ENCODE measurements at places on chromosomes 1 and 21.
A peak's percentile ranks its signal among the peaks of the same experiment; 100 is the strongest.

DNA sequence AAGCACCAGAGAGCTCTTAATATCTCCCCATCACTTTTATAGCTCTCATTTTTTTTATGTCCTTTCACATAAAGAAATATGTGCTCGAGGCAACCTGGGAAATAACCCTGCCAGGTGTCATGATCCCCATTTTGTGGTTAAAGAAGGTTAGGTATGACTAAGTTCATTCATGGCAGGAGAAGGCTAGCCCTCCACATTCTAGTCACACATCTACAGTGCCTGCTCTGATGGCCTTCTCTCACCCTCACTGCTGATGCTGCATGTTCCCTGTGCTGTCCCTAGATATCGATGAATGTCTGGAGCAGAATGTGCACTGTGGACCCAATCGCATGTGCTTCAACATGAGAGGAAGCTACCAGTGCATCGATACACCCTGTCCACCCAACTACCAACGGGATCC lies 187.5 kb downstream of the TPR start:
- no peak overlapping the region for H3K27ac ChIP-seq
- no peaks in the 10 kb centered on the region for H3K27me3 ChIP-seq
- no peaks in the 10 kb centered on the region for H3K4me1 ChIP-seq
- no peak for DNase-seq
- no peak overlapping the region for H3K4me3 ChIP-seq

DNA sequence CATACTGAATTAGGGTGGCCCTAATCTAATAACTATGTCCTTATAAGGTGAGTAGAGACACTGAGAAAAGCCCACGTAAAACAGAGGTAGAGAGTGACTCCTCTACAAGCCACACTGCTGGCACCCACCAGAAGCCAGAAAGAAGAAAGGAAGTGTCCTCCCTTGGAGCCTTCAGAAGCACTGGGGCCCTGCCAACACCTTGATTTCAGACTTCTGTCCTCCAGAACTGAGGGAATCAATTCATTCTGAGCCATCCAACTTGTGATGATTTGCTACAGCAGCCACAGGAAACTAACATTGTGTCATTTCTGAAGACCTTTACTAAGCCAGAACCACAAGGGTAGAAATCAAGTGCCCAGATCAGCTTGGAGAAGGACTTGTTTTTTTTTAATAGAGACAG lies 15.0 kb downstream of the GNB1 start:
- no peak overlapping the region for H3K4me3 ChIP-seq
- no peaks in the 10 kb centered on the region for H3K27me3 ChIP-seq
- no peak for DNase-seq
- H3K36me3 ChIP-seq = peaks cover 82% of the 10 kb centered on the region
- H3K4me1 ChIP-seq = no peaks in the 10 kb centered on the region

GRCh38 chr1:223775054-223775453 lies 62.7 kb downstream of the CAPN2 start:
- no peak overlapping the region for H3K4me3 ChIP-seq
- H3K27ac ChIP-seq = no peak overlapping the region
- no peak for DNase-seq
- H3K27me3 ChIP-seq = no peaks in the 10 kb centered on the region

DNA sequence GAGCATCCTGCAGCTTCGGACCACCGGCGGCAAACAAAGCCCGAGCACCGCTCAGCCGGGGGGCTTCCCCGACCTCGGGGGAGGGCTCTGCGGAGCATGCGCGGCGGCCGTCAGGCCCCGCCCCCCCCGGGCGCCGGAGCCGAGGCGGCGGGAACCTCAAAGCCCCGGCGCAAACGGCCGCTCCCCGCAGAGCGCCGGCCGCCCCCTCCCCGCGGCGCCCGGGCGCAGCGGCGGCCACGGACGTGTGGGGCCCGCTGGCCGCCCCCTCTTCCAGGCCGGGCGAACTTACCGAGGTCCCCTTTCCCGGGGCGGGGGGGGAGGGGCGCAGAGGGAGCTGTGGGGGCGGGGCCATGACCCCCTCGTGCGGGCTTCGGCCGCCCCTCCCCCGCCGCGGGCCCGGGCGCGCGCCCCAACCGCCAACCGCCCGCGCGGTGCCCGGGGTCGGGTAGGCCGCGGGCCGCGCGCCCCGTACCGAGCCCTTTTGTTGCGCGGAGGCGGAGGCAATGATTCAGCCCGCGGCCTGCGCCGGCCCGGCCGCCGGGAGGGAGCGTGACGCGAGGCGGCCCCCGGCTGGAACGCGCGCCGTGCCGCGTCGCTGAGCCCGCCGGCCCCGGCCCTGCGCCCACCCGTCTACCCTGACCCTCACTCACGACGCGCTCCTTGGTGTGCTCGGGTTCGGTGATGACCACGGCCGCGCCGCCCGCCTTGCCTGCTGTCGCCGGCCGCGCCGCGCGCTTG lies 1.7 kb downstream of the RCC2 start:
- H3K27ac ChIP-seq = peak overlapping the region; percentile 96
- peak overlapping the region; percentile 98 for H3K4me3 ChIP-seq
- H3K36me3 ChIP-seq = peaks cover 42% of the 10 kb centered on the region
- peak; percentile 80 for DNase-seq
- no peaks in the 10 kb centered on the region for H3K27me3 ChIP-seq

GRCh38 chr1:50651476-50652263 lies 228.4 kb upstream of the DMRTA2 start:
- H3K4me3 ChIP-seq = no peak overlapping the region
- H3K4me1 ChIP-seq = no peaks in the 10 kb centered on the region
- no peaks in the 10 kb centered on the region for H3K27me3 ChIP-seq
- no peak overlapping the region for H3K27ac ChIP-seq

DNA sequence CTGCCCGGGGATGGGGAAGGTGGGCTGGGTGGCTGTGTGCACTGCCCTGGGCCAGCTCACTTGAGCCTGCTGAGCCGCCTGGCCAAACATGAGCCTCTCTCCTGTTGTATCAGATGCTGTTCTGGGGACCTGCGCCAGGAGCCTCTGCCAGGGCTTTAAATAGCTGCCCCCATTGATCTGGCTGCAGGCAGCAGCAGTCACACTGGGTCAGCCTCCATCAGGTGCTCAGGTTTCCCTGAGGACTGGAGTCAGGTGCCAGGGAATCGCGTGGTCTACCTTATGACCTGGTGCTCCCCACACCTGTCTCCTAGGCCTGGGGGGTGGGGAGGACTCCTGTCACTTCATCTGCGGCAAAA lies 700 bp upstream of the CCDC28B start:
- no peak for DNase-seq
- peak overlapping the region; percentile 86 for H3K27ac ChIP-seq
- H3K4me1 ChIP-seq = no peaks in the 10 kb centered on the region
- peak overlapping the region; percentile 90 for H3K4me3 ChIP-seq
- H3K27me3 ChIP-seq = no peaks in the 10 kb centered on the region
- H3K36me3 ChIP-seq = peaks cover 38% of the 10 kb centered on the region

DNA sequence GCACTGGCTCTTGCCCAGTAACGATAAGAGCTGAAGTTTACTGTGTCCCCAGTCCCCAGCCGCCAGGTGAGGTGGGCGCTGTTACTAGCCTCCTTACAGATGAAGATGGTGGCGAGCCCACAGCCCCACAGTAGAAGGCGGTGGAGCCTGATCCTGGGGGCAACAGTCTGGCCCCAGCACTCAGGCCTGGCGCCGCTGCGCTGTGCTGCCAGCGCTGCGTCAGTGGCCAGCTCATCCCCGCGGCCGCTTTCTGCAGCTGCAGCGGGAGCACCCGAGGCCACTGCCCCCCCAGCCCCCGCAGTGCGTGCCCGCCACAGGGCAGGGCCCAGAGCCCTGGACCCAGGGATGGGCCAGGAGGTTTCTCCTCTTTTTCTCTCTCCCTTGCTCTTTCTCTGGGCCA lies 13.3 kb downstream of the H6PD start:
- H3K27me3 ChIP-seq = no peaks in the 10 kb centered on the region
- H3K27ac ChIP-seq = no peak overlapping the region
- peaks cover 28% of the 10 kb centered on the region for H3K4me1 ChIP-seq
- H3K36me3 ChIP-seq = no peaks in the 10 kb centered on the region
- no peak for DNase-seq

GRCh38 chr1:157155658-157156057 lies 17.5 kb upstream of the ETV3 start:
- no peak overlapping the region for H3K27ac ChIP-seq
- no peak overlapping the region for H3K4me3 ChIP-seq
- no peaks in the 10 kb centered on the region for H3K36me3 ChIP-seq
- H3K27me3 ChIP-seq = no peaks in the 10 kb centered on the region

- H3K4me3 ChIP-seq = no peak overlapping the region
- no peaks in the 10 kb centered on the region for H3K4me1 ChIP-seq
- H3K36me3 ChIP-seq = no peaks in the 10 kb centered on the region
- H3K27me3 ChIP-seq = no peaks in the 10 kb centered on the region
- no peak for DNase-seq
Observed at GRCh38 chr21:17725339-17725738, 93.8 kb downstream of the C21orf91 start.

DNA sequence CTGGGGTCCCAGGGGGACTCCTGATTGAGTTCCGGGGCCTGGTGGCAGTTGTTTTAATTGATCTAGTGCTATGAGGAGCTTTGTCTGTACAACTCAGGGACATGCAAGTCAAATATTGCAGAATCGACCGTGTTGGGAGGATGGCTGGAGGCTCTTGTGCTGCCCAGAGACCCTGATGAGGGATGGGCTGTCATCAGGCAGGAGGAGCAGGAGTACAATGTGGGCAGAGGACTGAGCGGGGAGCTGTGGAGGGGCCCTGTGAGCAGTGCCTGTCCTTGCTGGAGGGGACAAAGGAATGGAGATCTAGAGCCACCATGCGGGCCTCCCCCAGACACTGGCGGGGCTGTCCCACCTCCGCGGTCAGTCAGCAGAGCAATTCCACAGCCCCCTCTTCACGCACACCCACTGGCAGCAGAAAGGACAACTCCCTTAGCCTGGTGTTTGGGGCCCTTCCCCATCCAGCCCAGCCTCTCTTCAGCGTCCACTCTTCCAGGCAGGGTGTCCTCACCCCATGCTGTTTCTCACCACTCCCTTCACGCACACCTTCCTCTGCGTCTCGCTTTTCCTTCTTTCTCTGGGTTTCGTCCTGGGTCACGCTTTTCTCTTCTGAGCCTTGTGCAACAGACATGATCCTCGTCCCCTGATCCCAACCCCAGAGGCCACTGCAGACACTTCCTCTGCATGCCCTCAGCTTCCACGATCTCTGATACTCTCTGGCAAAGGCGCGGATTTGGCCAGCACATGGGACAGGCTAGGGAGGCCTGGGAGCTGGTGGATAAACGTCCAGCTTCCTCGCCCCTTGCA lies 122.6 kb downstream of the GRIK3 start:
- DNase-seq = no peak
- no peak overlapping the region for H3K4me3 ChIP-seq
- no peaks in the 10 kb centered on the region for H3K36me3 ChIP-seq
- H3K4me1 ChIP-seq = peaks cover 7% of the 10 kb centered on the region

DNA sequence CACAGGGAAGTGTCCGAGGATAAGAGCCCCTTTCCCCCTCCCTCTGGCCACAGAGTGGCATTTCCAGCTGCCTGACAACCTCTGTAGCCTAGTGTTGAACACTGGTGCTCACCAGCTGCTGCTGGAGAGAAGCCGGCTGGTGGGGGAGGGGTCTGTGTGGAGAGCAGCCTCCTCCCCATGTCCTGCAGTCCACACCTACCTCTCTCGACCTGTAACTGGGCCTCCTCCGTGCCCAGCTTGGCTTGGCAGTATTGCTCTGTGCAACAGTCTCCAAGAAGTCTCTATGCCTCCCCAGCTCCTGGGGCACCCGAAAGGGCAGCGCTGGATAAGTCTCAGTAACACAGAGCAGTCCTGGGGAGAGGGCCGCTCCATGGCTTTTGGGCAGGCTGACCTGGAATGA lies 17.0 kb downstream of the PAPPA2 start:
- H3K27me3 ChIP-seq = no peaks in the 10 kb centered on the region
- H3K36me3 ChIP-seq = no peaks in the 10 kb centered on the region
- DNase-seq = peak; percentile 68
- H3K4me3 ChIP-seq = no peak overlapping the region

GRCh38 chr1:149962039-149962647 lies 25.5 kb upstream of the MTMR11 start:
- H3K36me3 ChIP-seq = peaks cover 81% of the 10 kb centered on the region
- H3K27ac ChIP-seq = no peak overlapping the region
- no peaks in the 10 kb centered on the region for H3K27me3 ChIP-seq
- H3K4me1 ChIP-seq = no peaks in the 10 kb centered on the region
- peak; percentile 78 for DNase-seq
- no peak overlapping the region for H3K4me3 ChIP-seq

- peaks cover 40% of the 10 kb centered on the region for H3K27me3 ChIP-seq
- H3K4me3 ChIP-seq = no peak overlapping the region
- no peaks in the 10 kb centered on the region for H3K36me3 ChIP-seq
- peaks cover 21% of the 10 kb centered on the region for H3K4me1 ChIP-seq
- no peak overlapping the region for H3K27ac ChIP-seq
Observed at GRCh38 chr1:165254376-165254775, 102.1 kb downstream of the LMX1A start.

DNA sequence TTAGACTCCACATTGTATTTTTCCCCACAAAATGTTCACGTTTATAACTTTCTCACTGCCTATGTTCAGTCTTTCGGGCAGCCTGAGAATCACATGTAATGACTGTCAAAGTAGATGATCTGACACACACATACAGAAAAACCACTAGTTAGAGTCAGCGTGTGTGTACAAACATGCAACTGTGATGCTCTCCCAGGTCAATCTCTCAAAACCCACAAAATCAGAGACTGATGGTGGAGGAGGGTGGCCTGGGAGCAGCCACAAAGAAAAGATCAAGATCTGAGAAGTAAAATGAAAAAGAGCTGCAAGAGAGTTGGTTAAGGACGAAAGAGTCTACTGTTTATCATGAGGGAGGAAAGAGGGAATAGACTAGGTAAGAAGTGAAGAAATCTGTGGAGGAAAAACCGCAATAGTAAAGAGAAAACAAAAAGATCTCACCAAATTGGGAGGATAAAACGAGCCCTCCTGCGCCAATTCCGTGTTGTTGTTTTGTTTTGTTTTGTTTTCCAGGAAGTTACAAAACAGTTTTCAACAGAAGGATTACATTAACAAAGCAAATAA lies 2.3 kb downstream of the EGLN1 start:
- DNase-seq = no peak
- no peak overlapping the region for H3K27ac ChIP-seq
- H3K27me3 ChIP-seq = peaks cover 16% of the 10 kb centered on the region
- peak overlapping the region; percentile 90 for H3K4me3 ChIP-seq
- peaks cover 4% of the 10 kb centered on the region for H3K4me1 ChIP-seq
- no peaks in the 10 kb centered on the region for H3K36me3 ChIP-seq

- peak overlapping the region; percentile 16 for H3K27ac ChIP-seq
- H3K4me3 ChIP-seq = no peak overlapping the region
- peaks cover 10% of the 10 kb centered on the region for H3K4me1 ChIP-seq
- H3K36me3 ChIP-seq = no peaks in the 10 kb centered on the region
- no peaks in the 10 kb centered on the region for H3K27me3 ChIP-seq
Observed at GRCh38 chr21:15289896-15290841, 225.4 kb upstream of the NRIP1 start.

All from endodermal cell (in vitro differentiated cells).